ENCODE measurements at places on chromosomes 2 and 18.

DNA sequence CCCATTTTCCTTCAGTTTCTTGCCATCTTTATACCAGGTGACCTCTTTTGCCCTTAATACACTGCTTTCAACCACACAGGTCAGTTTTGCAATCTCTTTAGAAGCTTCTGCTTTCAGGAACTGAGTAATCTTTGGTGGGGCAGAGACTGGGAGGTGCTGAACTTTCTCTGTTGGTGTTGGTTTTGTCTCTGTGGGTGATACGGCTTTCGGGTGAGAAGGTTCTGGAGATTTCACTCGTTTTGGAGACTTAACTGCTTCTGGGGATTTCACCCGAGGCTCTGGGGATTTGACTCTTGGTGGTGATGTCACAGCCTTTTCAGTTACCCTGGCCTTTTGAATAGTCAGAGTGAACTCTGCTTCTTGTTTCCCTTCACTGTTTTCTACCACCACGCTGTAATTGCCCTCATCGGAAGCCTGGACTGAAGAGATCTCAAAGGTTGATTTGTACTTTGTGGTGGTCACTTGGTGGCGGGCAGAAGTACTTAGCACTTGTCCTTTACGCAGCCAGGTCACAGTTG, 50.4 kb downstream of the PLEKHA3 start:
- peak; percentile 58 for DNase-seq

DNA sequence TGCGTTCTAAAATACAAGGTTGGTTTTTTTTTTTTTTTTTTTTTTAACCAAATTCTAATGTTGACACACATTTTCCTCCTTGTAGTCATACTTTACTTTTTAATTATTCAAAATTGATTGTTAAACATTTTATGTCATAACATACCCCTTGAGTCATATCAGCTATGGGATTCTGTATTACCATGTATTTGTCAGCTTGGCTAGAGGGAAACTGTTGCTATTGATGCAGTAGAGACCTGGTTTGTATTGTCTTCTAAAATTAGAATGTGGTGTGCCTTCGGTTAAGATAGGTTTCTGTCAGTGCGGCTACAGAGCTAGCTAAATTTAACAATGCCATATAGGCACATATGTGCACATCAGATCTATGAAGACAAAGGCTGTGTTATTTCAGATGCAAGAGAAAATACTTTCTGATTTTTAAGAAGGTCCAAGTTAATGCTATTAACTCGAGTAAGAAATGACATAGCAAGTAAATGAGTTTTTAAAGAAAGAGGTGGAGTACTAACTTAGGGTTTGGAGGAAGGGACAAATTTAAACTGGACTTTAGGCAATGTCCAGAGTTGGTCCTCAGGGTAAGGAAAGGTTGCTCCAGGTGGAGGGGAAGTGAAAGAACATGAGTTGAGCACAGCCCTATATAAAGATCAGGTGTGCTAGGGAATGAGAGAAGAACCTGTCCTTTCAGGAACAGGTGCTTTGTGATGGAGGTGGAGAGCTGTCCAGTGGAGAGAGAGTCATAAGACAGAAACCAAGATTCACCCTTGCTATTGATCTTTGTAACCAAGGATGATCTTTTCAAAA, 152.3 kb downstream of the PRPF40A start:
- peak; percentile 39 for DNase-seq

DNA sequence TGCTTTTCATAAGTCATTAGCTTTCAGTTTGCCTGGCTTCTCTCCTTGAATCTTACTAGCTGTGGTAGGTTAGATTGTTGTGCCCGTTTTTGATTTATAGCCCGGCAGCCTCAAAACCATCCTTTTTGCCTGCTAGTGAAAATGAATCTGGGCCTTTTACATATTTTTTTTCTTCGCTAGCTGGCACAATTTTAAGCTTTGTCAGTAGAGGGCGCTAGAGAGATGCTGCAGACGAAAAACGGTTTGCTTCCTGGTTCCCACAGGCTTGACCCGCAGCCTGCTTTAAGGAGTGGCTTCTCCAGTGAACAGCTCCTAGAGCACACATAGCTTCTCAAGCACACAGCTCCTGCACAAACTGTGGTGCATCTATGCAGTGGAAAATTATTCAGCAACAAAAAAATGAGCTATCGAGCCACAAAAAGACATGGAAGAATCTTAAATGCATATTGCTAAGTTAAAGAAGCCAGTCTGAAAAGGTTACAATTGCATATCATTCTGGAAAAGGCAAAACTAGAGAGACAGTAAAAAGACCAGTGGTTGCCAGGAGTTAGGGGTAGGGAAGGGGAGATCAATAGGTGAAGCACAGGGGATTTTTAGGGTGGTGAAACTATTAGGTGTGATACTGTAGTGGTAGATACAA, 47.9 kb downstream of the E2F6 start:
- DNase-seq = no peak

- DNase-seq = no peak
Observed at GRCh38 chr2:186641132-186641806, 51.4 kb downstream of the ITGAV start.

DNA sequence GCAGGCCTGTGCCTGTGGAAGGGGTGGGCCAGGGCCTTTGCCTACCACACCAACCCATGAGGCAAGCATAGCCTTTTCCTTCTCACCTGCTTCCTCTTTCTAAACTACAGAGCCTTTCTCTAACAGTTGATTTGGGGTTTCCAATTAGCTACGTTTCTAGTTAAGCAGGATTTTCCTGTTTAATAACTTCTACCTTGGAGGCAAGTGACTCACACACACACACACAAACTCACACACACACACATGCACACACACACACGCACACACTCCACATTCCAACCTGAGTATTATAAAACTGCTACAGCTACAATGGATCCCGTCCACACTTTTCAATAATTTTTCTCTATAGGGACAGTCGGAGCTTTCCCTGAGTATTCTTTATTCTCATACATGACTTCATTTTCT, 84.9 kb downstream of the SOX11 start:
- DNase-seq = no peak

DNA sequence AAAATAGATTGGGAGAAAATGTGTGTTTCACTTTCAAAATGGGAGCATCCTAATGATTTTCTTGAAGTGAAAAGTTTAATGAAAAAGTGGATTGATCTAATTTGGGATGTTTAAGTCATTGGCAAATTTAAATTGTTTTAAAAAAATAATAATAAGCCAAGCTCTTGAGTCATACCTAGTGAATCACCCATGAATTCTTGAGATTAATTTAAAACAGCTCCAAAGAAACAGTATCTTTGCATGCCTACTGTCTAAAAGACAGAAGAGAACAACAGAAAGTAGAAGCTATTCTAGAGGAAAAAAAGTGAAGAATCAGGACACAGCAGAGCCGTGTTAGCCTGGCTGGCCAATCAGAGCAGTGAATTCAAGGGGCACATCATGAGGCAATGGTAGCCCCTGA, 7.7 kb downstream of the ACVR1C start:
- no peak for DNase-seq

- no peak for DNase-seq
Observed at GRCh38 chr2:222232372-222232771, 66.4 kb downstream of the PAX3 start.

DNA sequence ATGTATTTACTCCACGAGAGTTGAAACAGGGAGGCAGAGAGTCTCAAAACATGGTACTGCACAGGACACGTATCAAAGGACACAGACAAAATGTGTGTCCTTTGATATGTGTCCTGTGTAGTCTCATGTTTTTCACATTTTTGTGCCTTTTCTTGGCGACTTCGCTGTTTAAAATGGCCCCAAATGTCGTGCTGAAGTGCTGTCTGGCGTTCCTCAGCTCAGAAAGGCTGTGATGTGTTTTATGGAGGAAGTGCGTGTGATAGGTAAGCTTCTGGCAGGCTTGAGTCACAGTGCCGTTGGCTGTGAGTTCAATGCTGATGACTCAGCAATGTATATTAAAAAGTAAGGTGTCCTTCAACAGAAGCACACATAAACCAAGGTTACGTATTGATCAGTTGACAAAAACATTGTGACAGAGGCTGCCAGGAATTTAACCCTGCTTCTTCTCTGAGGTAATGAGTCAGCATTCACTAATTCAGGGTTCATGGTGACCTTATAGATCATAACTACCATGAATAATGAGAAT, 78.2 kb downstream of the DYSF start:
- DNase-seq = no peak

- no peak for DNase-seq
Observed at GRCh38 chr2:213281156-213281555, 3.1 kb upstream of the SPAG16 start.

DNA sequence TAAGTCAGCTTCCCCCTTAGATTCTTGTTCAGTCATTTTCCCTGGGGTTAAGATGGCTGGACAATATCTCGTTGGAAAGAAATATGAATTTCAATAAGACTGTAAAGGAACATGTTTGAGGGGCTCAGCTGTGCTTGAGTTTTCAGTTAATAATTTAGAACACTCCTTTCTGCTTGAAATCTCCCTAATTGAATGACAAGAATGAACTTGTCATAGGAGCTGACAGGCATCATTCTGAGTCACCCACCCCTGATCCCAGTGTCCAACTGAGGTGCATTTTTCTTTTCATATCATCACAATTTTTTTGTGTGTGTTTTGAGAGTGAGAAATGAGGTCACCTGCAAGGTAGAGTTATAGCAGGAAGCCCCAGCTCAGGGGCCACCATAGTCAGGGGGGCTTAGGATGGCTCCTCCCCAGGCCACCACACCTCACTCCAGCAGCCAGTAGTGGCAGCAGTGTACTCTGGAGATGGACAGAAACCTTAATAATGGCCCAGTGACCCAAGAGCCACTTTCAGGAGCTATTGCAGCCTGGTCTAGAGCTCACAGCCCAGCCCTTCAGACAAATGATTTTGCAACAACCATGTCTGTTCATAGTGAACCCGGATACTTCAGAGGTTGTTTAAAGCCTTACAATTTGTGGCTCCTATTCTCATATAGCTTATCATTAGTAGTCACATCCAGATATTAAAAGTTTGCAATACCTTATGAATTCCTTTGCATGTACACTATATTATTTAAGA, 174.5 kb downstream of the MAIP1 start:
- no peak for DNase-seq

DNA sequence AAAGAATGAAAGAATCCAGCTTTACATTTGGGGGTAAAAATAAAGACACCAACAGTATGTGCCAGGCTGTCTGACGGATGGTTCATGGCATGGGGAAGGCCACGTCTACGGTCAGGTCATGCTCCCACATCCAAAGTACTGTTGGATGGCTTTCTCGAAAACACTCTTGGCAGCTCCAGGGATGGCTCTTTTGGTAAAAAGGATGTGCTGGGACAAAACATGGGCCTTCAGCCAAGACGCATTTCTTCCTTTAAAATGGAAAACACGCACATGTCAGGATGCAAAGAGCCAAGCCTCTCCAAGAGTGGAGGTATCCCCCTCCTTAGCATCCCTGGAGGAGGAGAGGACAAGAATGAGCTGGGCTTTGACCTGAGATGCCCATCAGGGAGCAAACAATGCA, 376.5 kb upstream of the KLHL29 start:
- DNase-seq = no peak

GRCh38 chr2:46802665-46803546, 112.7 kb downstream of the MCFD2 start:
- no peak for DNase-seq

DNA sequence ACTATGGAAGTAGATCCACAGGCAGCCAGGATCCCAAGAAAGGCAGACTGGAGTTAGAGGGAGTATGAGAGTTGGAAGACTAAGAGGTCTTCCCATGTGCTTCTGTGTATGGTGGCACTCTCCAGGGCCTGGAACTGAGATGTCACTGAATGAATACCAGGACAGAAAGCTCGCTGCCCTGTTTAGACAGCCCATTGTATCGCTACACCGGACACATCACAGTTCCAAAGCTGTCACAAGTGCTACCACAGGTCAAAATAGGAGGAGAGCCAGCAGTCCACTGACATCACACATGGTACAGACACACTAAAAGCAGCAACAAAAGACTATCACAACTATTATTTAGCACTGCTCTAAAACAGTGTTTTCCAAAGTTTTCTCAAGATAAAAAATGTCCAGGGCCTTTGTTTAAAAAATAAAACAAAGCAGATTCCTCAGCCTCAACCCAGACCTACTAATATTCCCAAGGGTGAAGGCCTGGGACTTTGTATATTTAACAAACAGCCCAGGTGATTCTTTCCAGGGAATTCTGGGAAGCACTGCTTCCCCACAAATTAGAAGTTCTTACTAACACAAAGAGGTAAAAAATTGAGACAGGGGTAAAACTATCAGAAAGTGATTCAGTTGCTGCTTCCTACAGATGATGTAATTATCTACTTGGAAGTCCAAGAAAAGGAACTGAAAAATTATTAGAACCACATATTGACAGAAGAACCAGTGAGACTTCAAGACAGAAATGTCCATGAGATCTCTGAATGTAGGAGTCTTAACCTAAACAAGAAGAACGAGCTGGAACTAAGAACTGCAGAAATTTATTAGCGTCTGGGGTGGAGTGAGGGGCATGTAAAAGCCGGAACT, 116.0 kb downstream of the DTNB start:
- DNase-seq = peak; percentile 50

- DNase-seq = no peak
Observed at GRCh38 chr2:201263779-201264178, 3.4 kb downstream of the CASP8 start.

GRCh38 chr2:95017836-95018235, 7.7 kb upstream of the MAL start:
- no peak for DNase-seq

- no peak for DNase-seq
Observed at GRCh38 chr2:186911551-186912085, 62.6 kb upstream of the ZSWIM2 start.

DNA sequence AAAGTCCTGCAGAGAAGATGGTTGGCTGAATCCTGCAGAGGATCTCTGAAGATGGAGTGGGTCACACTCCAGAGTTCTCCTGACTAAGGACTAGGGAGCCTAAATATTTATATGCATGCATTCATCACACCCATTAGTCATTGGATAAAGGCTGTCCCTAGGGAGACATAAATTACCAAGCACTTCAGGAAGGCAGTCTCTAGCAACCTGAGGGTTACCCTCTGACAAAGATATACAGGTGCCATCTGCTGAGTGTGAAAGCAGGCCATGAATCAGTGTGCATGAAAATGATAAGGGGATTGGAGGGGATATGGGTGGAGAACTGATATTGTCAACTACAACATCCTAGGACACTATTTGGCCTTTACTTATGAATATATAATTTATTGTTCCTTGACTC, 294.8 kb upstream of the DDX18 start:
- no peak for DNase-seq

- peak; percentile 35 for DNase-seq
Observed at GRCh38 chr18:46555213-46555612, 101.8 kb downstream of the LOXHD1 start.

GRCh38 chr2:100178085-100178788, 35.8 kb upstream of the AFF3 start:
- peak; percentile 45 for DNase-seq

DNA sequence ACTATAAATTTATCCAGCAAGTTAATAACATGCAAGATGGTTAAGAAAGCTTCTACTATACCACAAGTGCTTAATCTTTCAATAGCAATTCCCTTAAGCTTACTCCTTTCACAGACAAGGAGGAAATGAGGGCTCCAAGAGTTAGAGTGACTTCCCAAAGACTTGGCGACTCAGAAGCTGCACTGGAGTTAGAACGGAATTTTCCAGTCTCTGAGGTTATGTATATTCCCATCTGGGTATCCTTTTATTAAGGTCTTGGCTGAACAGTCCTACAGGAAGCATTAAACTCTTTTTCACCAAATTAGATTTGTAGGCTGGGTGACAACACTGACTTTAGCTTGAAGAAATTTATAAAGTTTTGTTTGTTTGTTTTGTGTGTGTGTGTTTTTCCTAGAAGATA, 256.9 kb upstream of the DPP10 start:
- DNase-seq = no peak

- DNase-seq = peak; percentile 31
Observed at GRCh38 chr2:121596221-121597080, 52.8 kb downstream of the CLASP1 start.

Data from GM13977 (cell line).